Melanocyte of skin (primary cell): ENCODE measurements at places on chromosomes 1 and 21. TPM values are rescaled to one million over a fixed set of nuclear protein-coding genes. Genes with fewer than 3 reads are reported as not detected.

The PLA2G2C gene
- not detected in 2 replicates for total RNA-seq

The PPIAL4G gene
- not detected in 2 replicates for total RNA-seq

The CNTN2 gene
- total RNA-seq, result not detected in 2 replicates

The ZNF593OS gene
- total RNA-seq, result not detected in 2 replicates

The WNT3A gene
- total RNA-seq, result not detected in 2 replicates

The PTGFR gene
- 1.4 and 1.5 TPM in 2 replicates for total RNA-seq

The TMEM200B gene
- total RNA-seq, result 4.6 and 7.7 TPM in 2 replicates

The C4BPB gene
- not detected in 2 replicates for total RNA-seq

The OR10Z1 gene
- total RNA-seq, result not detected in 2 replicates

The STYXL2 gene
- under 0.01 TPM in 1 of 2 replicates, not detected in the other for total RNA-seq

The CRABP2 gene
- total RNA-seq, result 0.46 TPM in 1 of 2 replicates, not detected in the other

The BTG3 gene
- total RNA-seq, result 60.9 and 76.5 TPM in 2 replicates

The MAP3K21 gene
- total RNA-seq, result 1.00 and 1.1 TPM in 2 replicates

The SLAMF7 gene
- not detected in 2 replicates for total RNA-seq

The MNDA gene
- not detected in 2 replicates for total RNA-seq

The CCDC185 gene
- total RNA-seq, result not detected in 2 replicates

The PER3 gene
- total RNA-seq, result 9.4 and 10.0 TPM in 2 replicates

The OR14K1 gene
- total RNA-seq, result not detected in 2 replicates

The HSD3B2 gene
- total RNA-seq, result 0.69 TPM in 1 of 2 replicates, not detected in the other

The CRP gene
- total RNA-seq, result not detected in 2 replicates

The GPR37L1 gene
- not detected in 2 replicates for total RNA-seq

The OR2AK2 gene
- total RNA-seq, result 0.34 TPM in 1 of 2 replicates, not detected in the other

The S100A5 gene
- not detected in 2 replicates for total RNA-seq

The TNNT2 gene
- not detected in 2 replicates for total RNA-seq

The CD2 gene
- total RNA-seq, result not detected in 2 replicates

The OSCP1 gene
- total RNA-seq, result 6.2 and 12.0 TPM in 2 replicates

The USH2A gene
- total RNA-seq, result 6.5 and 10.3 TPM in 2 replicates

The F13B gene
- total RNA-seq, result not detected in 2 replicates

The ILDR2 gene
- total RNA-seq, result not detected in 2 replicates

The TMIGD3 gene
- 1.3 and 4.5 TPM in 2 replicates for total RNA-seq

The C1orf105 gene
- total RNA-seq, result not detected in 2 replicates

The OVAAL gene
- total RNA-seq, result not detected in 2 replicates

The SKI gene
- total RNA-seq, result 14.5 and 25.4 TPM in 2 replicates

The LCE3E gene
- not detected in 2 replicates for total RNA-seq

The FCRL1 gene
- under 0.01 TPM in 1 of 2 replicates, not detected in the other for total RNA-seq

The SPTA1 gene
- under 0.01 and 0.73 TPM in 2 replicates for total RNA-seq

The MAP7D1 gene
- total RNA-seq, result 133 and 144 TPM in 2 replicates

The SPRR2E gene
- not detected in 2 replicates for total RNA-seq

The C1QTNF12 gene
- total RNA-seq, result not detected in 2 replicates

The PGLYRP4 gene
- total RNA-seq, result not detected in 2 replicates

The HSPA13 gene
- total RNA-seq, result 32.7 and 40.7 TPM in 2 replicates

The S100B gene
- total RNA-seq, result 746 and 968 TPM in 2 replicates

The EPHB2 gene
- total RNA-seq, result under 0.01 TPM in 1 of 2 replicates, not detected in the other

The PLEKHA6 gene
- total RNA-seq, result 1.1 and 3.1 TPM in 2 replicates

The A3GALT2 gene
- total RNA-seq, result not detected in 2 replicates
